ENCODE measurements at places on chromosomes 12 and 14.

- no peak for DNase-seq
Measured at GRCh38 chr12:1044199-1044598, 53.2 kb downstream of the ERC1 start.

DNA sequence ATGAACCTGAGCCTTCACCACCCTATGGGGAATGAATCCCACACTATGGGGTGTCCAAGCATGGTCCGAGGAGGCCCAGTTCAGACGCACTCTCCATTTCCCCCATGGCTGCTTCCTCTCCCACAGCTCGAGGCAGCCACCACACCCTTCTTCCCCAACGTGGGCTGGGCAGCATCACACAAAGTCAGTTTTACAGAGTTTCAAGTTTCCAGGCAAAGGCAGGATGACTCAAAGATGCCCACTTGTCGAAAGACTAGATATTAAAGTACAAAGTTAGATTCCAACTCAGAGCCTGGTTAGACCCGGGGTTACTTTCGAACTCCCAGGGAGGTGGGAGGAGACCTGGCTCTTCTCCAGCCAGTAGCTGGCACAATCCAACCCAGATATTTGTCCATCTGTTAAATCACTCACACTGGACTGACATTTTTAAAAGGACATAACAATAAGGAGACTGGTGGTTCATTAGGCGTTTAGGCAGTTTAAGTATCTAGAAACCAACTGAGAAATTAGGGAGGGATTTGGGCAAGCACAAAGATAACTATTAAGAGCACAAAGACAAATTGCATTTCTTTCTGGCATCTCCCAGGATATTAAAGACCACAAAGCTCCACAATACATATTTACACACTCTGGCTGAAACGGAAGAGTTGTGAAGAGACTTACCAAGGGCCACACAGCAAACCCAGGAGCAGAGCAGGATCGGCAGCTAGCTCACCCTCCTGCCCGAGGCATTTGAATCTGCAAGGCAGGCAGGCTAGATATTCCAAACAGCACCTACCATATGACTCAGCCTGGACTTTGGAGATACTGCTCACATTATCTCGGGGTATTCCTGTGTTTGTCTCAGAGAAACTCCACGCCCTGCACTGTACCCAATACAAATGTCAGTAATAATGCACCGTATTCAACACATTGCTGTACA, 34.8 kb downstream of the TMCC3 start:
- no peak for DNase-seq

- no peak for DNase-seq
Measured at GRCh38 chr12:104469066-104469465, 12.3 kb downstream of the CHST11 start.

DNA sequence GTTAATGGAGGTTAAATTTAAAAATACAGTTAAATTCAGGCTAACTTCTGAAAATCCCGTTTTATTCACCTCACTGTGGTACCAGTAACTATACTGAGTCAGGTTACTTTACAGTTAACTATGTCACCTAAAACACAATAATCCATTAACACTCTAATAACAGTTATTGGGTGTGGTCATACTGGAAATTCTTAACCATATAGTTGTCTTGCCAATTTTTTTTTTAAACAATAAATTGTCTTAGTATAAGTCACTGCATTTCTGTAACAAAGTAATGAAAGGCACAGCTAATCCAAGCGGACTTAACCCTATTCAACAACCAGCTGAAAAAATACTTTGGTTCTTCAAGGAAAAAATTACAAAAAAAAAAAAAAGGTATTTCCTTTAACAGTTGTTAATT, 16.2 kb upstream of the PHLDA1 start:
- no peak for DNase-seq

GRCh38 chr14:68140806-68141205, 321.2 kb downstream of the RAD51B start:
- DNase-seq, result no peak

DNA sequence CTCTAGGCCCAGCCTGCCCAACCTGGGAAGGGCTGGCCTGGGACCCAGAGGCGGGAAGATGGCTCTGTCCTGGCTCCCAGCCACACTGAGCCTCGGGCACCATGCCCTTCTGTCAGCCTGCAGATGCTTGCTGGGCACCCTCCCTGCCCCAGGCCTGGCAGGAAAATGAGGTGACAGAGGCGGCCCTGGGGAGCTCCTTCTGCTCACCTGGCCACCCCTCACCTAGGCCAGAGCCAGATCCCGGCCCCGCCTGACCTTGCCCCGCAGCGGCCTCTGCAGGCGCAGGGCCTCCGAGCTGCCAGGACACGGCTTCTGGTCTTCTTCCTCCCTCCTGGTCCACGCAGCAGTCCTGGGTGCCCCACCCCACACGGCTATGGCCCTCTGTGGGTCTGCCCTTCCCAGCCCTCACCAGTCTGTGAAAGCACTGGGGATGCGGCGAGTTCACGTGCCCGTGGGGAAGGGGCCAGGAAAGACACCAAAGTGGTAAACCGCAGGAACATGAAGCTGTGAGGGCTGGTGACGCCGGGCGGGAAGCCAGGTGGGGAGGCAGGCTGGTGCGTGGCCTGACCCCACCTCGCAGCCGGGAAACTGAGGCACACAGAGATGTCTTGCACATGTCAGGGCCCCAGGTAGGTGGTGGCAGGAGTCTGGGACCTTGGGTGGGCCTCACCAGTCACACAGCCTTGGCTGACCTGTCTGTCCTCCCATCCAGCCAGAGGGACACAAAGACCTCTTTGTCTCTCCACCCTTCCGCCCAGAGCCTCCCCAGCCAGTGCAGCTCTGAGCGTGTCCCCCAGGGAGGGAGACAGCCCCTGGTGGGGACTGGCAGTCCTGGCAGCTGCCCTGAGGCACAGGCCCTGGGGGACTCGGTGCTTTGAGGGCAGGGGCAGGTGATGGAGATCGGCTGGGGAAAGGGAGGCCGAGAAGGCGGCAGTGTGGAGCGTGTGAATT, 12.8 kb downstream of the BAG5 start:
- no peak for DNase-seq

GRCh38 chr12:122869207-122869973, 26.5 kb downstream of the VPS37B start:
- no peak for DNase-seq

- DNase-seq, result no peak
Measured at GRCh38 chr14:23281247-23281646, 4.7 kb downstream of the HOMEZ start.

DNA sequence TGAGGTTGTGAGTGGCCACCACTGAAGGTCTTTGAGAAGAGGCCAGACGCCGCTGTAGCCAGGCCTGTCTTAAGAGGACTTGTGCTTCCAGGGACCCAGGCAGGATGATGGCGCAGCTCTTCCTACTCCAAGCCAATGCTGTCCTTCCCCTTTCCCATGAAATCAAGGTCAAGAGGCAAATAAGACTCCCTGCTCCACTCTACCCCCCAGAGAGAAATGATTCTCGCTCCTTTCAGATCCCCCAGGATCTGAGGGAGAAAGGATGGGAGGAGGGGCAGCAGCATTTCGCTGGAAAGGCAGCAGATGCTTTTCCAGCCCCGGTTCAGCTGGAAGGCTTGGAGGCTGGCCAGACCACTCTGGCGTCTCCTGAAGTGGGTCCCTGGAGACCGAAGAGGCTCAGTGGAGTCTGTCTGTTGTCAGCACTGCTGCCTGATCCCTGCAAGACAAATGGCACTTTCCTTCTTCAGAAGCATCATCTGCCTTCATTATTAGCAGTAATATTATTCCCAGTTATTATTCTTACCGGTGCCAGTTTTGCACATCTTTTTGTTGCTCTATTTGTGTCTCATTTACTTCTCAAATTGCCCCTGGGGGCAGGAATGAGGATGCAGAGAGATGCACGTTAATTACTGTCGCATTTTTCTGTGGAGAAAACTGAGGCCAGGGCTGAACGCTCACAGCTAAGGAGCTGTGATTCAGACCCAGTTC, 51.4 kb downstream of the C14orf132 start:
- DNase-seq, result no peak

DNA sequence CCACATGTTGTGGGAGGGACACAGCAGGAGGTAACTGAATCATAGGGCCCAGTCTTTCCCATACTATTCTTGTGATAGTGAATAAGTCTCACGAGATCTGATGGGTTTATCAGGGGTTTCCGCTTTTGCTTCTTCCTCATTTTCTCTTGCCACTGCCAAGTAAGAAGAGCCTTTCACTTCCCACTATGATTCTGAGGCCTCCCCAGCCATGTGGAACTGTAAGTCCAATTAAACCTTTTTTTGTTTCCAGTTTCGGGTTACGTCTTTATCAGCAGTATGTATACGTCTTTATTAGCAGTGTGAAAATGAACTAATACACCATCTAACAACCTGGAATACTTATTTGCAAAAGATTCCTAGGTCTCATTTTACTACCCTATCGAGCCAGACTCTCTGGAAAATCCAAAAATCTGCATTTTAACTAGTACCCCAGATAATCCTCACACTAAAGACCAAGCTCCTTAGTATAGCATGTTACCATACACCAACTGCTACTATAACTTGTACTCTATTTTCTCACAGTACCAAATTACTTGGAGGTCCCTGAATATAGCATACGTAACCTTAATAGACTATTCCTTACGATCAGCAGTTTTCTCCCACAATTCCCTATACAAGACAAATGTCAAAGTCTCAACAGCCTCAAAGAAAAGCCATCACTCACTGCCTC, 11.5 kb downstream of the GTF2A1 start:
- DNase-seq, result no peak

DNA sequence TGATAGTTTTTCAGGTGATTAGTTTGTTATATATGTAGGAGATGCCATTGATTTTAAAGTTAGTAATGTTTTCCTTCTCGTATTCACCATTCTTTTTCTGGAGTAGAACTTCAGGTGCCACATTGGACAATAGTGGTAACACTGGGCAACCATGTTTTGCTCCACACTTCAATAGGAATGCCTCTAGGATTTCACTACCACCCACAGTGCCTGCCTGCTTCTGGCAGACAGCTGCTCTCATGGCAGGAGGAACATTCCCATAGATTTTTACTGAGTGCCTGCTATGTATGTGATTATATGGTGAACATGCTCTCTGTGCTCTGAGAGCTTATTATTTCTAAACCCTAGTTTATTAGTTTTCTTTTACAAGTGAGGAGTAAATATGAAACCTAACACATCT, 53.7 kb downstream of the GCH1 start:
- no peak for DNase-seq

DNA sequence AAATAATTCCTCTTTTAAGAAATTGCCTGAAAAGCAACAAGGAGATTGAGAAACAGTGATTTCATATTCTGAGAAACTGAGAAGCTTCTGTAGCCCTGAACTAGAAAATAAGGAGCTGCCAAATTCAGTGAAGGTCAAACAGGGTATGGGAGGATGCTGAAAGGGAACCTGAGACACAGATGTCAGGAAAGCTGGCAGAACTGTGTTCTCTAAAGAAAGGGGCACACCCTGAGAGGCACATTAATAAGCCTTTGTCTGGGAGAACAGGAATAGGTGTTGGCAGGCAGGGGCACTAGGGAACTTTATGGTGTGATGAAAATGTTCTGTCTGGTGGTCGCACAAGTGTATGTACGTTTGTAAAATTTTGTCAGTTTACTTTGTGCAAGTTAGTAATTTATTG, 29.6 kb downstream of the VRK1 start:
- DNase-seq, result no peak

DNA sequence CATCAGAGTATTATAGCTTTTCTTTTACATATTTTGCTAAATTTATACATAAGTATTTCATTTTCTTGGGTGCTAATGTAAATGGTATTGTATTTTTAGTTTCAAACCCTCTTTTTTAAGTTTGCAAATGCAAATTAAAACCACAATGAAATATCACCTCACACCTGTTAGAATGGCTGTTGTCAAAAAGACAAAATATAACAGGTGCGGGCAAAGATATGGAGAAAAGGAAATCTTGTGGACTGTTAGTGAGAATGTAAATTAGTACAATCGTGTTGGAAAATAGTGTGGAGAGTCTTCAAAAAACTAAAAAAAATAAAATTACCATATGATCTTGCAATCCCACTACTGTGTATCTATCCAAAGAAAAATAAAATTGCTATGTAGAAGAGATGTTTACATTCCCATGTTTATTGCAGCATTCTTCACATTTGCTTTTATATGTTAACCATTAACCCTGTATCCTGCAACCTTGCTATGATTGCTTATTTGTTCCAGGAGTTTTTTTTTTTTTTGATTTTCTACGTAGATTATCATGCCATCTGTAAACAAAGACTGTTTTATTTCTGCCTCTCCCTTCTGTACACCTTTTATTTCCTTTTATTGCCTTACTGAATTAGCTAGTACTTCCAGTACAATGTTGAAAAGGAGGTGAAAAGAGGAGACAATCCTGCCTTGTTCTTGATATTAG, 405.4 kb upstream of the MIS18BP1 start:
- no peak for DNase-seq

GRCh38 chr12:6295094-6295811, 15.2 kb upstream of the PLEKHG6 start:
- no peak for DNase-seq

- no peak for DNase-seq
Measured at GRCh38 chr12:59040043-59040442, 119.7 kb upstream of the LRIG3 start.

- DNase-seq, result no peak
Measured at GRCh38 chr12:52199294-52199919, 7.6 kb upstream of the KRT80 start.

- no peak for DNase-seq
Measured at GRCh38 chr14:49907186-49907585, 14.3 kb downstream of the ARF6 start.
